ENCODE measurements at places on chromosomes 6 and 20.

GRCh38 chr6:33585403-33586107 is 5.5 kb upstream of the BAK1 start:
- DNase-seq = peak; percentile 70

- no peak for DNase-seq
Observed at GRCh38 chr20:43870484-43870883, 44.2 kb upstream of the TOX2 start.

DNA sequence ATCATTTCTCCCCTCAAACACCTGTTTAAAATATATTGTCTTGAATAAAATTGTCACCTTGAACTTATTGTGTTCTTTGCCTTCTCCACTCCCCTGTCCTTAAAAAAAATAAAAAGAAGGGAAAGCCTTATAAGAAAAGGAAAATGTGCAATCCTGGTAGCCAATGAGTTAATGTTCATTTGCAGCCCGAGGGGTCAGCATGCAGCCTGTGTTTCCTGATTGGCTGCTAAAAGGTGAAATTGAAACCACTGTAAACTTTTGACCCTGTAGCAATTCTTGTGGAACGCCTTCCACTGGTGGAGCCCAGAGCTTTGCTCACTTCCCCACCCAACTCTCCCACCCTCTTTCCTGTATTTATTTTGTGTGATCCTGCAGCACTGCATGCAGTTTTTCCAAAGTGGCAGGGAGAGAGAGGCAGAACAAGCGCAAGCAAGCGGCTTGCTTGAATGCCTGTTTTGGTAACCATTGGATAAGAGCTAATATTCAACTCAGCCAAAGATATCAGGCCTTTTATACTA is 74.9 kb downstream of the NCOA3 start:
- no peak for DNase-seq

GRCh38 chr6:15490242-15491100 is 172.4 kb downstream of the DTNBP1 start:
- no peak for DNase-seq

- DNase-seq = no peak
Observed at GRCh38 chr20:21380711-21381110, 16.6 kb downstream of the NKX2-4 start.

- DNase-seq = no peak
Observed at GRCh38 chr6:52149949-52150348, 36.2 kb upstream of the IL17A start.
